Activated CD8-positive, alpha-beta T cell treated with anti-CD3 and anti-CD28 coated beads for 36 hours (primary cell): ENCODE measurements at places on chromosomes 1 and 21.

- peak overlapping the region; percentile 26 for H3K27ac ChIP-seq
- H3K27me3 ChIP-seq = no peaks in the 10 kb centered on the region
- no peak overlapping the region for H3K4me3 ChIP-seq
- H3K4me1 ChIP-seq = peaks cover 36% of the 10 kb centered on the region
These were observed 342.4 kb downstream of the VAV3 start for GRCh38 chr1:107622535-107622934.

DNA sequence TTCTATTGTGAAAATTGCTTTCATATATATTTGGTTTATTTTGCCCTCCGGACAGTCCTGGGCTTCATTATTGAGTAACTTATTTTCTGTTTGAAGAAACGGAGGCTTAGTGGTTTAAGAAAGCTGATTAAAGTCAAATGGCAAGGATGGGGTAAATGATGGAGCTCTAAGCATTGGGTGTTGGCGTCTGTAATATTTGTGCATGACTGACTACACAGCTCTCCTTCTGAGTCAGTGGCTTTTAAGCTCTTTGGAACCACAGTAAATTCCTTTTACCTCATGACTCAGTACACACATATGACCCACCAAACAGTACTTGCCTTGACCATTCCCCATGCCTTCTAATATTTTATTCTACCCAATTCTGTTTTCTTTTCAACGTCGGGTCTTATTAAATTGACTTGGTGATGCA is 21.0 kb downstream of the B3GALT5 start:
- H3K4me3 ChIP-seq = no peak overlapping the region
- H3K4me1 ChIP-seq = no peaks in the 10 kb centered on the region
- DNase-seq = no peak
- H3K27ac ChIP-seq = no peak overlapping the region

DNA sequence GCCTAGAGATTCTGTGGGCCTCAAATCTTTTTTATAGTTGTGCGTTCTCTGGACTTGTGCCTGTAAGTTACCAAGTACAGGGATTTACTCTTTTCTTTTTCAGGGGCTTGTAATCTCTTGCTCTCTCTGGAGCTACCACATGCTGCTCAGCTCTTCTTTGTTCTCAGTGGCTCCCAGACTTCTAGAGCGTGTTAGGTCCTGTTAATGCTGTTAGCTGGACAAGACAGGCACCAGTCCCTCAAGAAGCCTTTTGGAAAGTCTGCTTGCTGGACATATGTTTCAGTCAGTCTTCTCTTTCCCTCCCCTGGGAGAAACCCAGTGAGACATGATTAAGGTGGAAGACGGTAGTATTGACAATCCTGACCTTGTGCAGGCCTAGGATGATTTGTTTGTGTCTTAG is 29.4 kb downstream of the KCNK2 start:
- H3K36me3 ChIP-seq = no peaks in the 10 kb centered on the region
- H3K4me1 ChIP-seq = no peaks in the 10 kb centered on the region
- DNase-seq = no peak
- H3K27ac ChIP-seq = no peak overlapping the region

GRCh38 chr1:24919791-24920532 is 10.1 kb downstream of the RUNX3 start:
- H3K36me3 ChIP-seq = peaks cover 85% of the 10 kb centered on the region
- H3K27me3 ChIP-seq = no peaks in the 10 kb centered on the region
- H3K4me1 ChIP-seq = peaks cover 92% of the 10 kb centered on the region
- H3K27ac ChIP-seq = peak overlapping the region; percentile 95
- H3K4me3 ChIP-seq = peak overlapping the region; percentile 13
- DNase-seq = peak; percentile 63

GRCh38 chr1:114718661-114719423 is 2.3 kb upstream of the NRAS start:
- peaks cover 70% of the 10 kb centered on the region for H3K36me3 ChIP-seq
- H3K4me3 ChIP-seq = no peak overlapping the region
- peaks cover 30% of the 10 kb centered on the region for H3K4me1 ChIP-seq
- DNase-seq = peak; percentile 16

DNA sequence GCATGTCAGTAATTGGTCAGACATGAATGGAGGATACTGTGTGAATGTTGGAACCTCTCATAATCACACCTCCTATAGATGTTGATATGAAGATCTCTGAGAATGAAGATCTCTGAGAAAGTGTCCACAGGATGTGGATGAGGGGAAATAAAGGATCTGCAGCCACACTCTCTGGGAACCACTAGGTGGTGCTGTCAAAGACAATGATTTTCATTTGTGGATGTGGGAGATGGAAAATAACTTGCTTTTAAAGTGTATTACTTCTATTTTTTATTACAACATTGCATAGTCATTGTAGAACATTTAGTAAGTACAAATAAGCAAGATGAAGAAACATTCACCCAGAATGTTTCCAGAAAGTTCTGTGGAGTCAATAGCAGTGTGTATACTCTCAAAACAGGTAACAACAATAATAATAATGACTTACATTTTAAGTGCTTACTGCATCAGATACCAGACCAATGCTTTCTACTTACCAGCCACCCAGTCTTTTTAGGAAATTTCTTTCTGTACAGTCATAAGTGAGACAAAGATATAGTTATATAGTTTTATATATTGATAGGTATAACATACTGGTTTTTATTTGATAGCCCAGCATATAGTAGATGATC is 128.2 kb downstream of the ATG4C start:
- no peaks in the 10 kb centered on the region for H3K36me3 ChIP-seq
- no peak overlapping the region for H3K27ac ChIP-seq
- H3K4me1 ChIP-seq = peaks cover 10% of the 10 kb centered on the region
- DNase-seq = no peak
- peaks cover 6% of the 10 kb centered on the region for H3K27me3 ChIP-seq

DNA sequence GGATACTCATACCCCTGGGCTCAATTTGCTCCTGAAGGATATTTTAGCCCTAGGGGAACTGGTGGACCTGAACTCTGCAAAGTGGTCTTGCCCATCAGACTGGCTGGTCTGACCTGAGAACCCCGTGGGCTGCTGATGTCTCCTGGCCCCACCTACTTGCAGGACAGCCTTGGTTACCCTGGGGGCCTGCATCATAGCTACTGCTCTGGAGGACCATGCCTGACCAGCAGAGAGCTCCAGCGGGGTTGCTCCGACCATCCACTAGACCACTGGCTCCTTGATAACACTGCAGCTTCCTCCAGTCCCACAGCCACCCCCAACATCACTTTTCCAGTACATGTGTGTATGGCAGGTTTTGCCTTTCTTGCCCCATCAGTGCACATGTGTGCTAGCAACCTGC is 331.6 kb upstream of the BRINP3 start:
- no peak overlapping the region for H3K27ac ChIP-seq
- no peak overlapping the region for H3K4me3 ChIP-seq
- no peaks in the 10 kb centered on the region for H3K4me1 ChIP-seq
- H3K36me3 ChIP-seq = no peaks in the 10 kb centered on the region
- no peak for DNase-seq

- H3K36me3 ChIP-seq = no peaks in the 10 kb centered on the region
- H3K27ac ChIP-seq = no peak overlapping the region
- no peaks in the 10 kb centered on the region for H3K27me3 ChIP-seq
- peak overlapping the region; percentile 43 for H3K4me3 ChIP-seq
- peaks cover 3% of the 10 kb centered on the region for H3K4me1 ChIP-seq
- DNase-seq = peak; percentile 91
These were observed 37.1 kb downstream of the ARHGEF16 start for GRCh38 chr1:3491291-3492246.
